ENCODE measurements at places on chromosomes 2 and 18.

- DNase-seq = no peak
Measured at GRCh38 chr2:241410739-241411176, 54.7 kb downstream of the FARP2 start.

DNA sequence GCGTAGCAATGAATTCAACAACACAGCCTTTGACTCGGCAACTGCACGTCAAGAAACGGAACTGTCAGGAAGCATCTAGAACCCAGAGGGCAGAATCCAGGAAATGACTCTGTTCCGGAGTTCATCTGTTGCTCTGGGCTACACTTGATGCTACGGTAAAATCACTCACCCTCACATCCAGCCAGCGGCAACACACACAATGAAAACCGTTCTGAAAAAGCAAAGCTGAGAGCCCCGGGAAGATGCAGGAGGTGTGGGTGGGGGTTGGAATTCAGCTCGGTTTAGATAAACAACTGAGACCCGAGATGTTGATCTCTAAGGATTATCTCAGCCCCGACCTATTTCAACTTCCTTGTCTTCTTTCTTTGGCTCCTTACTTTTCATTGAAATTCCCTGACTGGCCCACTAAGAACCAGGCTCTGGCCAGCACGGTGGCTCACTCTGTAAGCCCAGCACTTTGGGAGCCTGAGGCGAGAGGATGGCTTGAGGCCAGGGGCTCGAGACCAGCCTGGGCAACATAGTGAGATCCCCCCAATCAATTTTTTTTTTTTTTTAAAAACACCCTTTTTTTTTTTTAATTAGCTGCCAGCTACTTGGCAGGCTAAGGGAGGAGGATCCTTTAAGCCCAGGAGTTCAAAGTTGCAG, 13.3 kb upstream of the RAB17 start:
- peak; percentile 58 for DNase-seq

GRCh38 chr2:2623939-2624338, 292.9 kb upstream of the MYT1L start:
- no peak for DNase-seq

- DNase-seq = no peak
Measured at GRCh38 chr18:70419526-70419925, 130.7 kb downstream of the SOCS6 start.

DNA sequence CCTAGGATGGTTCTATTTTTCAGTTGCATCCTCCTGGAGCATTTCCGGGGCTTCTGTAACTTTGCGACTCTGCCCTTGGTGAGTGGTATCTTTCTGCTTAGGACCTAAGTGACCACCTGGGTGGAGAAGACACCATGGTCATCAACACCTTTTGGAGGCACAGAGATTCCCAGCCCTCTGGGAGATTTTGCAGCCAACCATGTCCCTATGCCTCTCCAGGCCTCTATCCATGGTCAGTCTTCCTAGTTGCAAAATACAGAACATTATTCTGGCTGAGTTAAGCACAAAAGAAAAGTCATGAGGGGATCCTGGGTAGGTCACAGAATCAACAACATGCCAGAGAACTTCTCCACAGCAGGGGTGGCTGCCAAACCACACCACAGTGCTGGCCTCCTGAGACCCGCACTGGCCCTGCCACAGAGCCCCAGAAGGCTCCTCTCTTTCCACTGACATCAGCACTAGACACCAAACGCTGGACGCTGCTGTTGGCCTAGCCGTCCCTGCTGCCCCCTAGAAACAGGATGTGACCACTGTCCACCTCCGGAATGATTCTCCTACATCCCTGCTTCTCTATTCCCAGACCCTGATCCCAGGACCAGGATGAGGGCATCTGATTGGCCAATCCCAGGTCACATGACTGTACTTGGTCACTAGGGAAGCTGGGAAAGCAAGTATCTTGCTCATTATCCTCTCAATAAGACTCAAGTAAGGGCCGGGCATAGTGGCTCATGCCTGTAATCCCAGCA, 47.7 kb downstream of the SMAD7 start:
- DNase-seq = peak; percentile 11

- DNase-seq = no peak
Measured at GRCh38 chr2:226971770-226972169, 135.9 kb downstream of the RHBDD1 start.

DNA sequence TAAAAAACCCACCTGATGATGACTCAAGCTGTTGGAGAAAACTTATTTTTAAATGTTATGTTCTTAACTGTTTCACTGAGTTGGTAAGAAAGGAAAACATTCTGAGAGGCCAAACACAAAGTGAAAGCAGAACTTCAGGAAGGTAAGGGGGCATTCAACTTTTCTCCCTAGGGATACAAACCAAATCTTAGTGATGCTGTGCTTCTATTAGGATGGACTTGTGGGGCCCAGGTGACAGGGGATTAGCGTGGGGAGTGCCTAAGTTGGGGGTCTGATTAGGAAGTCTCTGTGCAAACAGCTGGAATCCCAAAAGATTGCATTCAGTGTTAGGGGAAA, 18.5 kb downstream of the PDCL3 start:
- no peak for DNase-seq

DNA sequence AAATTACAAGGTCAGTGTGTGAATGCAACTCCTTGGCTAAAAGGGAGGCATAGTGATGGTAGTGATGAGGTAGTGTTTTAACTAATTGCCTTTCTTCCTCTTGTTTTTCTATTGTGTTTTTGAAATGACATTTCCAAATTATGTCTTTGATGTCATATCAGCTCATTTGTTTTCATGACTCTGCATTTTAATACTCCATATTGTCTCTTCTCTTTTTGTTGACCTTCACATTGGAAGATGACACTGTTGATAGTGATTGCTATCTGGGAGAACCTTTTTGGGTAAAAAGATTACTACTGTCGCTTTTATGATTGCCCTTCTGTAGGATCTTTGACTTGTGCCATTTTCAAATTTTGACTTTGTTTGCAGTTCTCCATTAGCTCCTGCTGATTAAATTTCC, 3.0 kb downstream of the GIGYF2 start:
- DNase-seq = no peak

GRCh38 chr2:67965246-67965645, 97.6 kb downstream of the C1D start:
- DNase-seq = no peak

DNA sequence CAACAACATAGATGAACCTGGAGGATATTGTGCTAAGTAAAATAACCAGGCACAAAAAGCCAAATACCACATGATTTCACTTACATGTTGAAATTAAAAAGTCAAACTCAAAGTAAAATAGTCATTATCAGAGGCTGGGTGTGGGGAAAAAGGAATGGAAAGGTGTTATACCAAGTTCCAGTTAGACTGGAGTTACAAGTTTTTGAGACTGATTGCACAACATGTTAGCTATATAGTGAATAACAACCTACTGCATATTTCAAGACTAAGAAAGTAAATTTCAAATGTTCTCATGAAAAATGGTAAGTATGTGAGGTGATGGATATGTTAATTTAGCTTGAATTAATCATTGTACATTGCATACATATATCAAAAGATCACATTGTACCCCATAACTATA, 116.8 kb upstream of the HNMT start:
- no peak for DNase-seq

DNA sequence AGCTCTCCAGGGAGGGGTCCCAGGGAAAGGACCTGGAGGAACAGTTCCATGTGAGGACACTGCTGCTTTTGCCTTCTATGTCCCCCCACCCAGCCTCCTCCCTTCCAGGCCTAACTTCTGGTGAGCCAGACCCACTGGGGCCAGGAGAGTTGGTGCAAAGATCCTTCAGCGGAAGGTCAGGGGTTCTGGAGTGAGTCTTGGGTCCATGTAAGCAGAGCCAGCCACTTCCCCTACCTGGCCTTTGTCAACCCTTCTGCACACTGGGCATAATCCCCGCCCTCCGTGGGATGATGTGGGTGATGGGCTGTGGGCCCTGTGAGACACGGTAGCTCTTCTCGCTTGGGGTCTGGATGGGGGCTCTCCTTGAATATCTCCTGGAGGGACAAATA, 76.9 kb downstream of the RHOB start:
- DNase-seq = no peak

- no peak for DNase-seq
Measured at GRCh38 chr18:8218197-8218596, 391.0 kb upstream of the RAB12 start.

DNA sequence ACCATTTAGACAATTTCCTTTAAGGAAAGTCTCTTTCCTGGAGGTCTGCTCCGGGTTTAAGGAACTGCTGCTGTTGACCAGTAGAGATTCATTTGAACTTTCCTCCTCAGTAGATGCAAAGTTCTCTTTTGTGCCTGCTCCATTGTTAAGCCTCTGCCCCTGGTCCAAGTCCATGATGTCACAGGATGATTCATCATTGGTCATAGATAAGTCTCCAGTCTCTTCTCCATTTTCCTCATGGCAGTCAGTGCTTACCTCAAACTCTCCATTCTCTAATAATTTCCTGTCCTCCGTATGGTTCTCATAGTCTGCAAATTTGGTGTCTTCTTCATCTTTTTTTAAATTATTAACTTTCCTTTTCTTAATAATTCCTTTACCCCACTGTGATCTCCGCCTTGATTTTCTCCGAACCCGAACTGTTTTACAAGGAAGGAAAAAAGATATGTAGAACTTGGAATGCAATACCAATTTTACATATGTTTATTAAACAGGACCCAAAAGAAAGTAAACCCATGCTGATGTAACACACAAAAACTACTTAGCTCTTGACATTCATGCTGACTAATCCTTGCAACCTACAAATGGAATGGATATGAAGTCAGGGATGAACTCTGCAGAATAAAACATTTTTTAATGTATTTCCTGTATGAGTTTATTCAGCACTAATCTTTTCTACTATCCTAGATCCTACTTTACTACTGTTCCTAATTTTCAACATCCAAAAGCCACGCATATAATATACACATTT, 169.1 kb downstream of the ATAD2B start:
- no peak for DNase-seq

GRCh38 chr2:118614841-118615271, 232.6 kb downstream of the EN1 start:
- no peak for DNase-seq

DNA sequence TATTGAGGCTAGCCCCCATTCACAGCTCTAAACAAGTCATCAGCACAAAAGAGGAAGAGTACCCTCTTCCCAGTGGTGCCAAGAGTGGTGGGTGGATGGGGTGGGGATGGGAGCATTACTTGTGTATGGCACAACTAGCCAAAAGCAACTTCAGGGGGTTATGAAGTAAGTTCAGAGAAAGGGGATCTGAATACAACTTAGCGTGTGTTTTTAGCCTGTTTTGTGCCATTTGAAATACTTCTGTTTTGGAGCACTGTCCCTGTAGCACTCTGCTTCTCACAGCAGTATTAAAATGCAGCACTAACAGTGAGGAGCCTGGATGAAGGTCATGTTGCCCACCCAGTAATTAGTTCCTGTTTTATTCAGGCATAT, 113.5 kb downstream of the CRIM1 start:
- DNase-seq = no peak

- no peak for DNase-seq
Measured at GRCh38 chr2:63049211-63049969, 1.2 kb upstream of the OTX1 start.

DNA sequence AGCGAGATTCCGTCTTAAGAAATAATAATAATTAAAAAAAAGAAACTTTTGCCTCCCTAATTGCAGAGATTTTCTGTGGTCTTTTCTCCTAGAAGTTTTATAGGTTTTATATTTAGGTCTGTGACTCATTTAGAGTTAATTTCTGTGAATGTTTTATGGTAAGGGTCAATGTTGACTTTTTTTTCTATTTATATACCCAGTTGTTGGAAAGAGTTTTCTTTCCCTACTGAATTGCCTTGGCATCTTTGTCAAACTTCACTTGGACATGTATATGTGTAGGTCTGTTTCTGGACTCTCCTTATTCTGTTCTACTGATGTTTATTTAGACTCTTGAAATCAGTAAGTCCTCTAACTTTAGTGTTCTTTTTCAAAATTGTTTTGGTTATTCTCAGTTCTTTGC, 5.5 kb downstream of the ZNF512 start:
- no peak for DNase-seq

GRCh38 chr2:77210725-77211124, 311.5 kb downstream of the LRRTM4 start:
- DNase-seq = no peak

DNA sequence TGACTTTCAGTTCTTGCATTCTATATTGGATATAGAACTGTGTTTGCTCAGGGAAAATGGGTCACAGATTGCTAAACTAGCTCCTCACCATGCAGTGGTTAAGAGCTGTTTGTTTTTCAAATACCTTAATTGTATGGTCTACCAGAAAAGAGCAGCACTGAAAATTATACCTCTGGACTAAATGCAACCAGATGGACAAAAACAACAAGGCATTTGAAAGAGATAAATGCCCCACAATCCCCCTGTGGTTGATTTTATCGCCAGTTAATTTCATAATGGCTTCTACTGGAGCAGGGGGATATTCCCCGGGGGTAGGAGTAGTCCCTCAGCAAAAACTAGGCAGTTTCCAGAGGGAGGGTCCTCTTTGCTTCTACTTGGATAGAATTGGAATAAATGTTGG, 267.9 kb upstream of the TNP1 start:
- no peak for DNase-seq

DNA sequence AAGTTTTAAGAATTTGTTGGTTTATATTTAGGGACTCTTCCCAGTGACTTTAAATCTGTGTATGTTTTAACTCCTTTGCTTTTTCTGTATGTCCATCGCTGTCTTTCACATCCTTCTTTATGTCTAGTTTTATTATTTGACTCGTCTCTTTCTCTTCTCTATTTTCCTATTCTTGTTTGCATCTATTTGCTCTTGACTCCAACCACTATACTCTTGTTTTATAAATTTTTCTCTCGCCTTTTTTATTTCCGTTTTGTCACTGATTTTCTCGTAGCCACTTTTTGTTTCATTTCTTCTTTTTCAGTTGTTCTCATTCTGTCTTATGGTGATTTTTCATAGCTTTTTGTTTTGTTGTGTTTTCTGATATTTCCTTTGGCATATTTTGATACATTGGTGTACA, 170.5 kb upstream of the NETO1 start:
- DNase-seq = no peak

DNA sequence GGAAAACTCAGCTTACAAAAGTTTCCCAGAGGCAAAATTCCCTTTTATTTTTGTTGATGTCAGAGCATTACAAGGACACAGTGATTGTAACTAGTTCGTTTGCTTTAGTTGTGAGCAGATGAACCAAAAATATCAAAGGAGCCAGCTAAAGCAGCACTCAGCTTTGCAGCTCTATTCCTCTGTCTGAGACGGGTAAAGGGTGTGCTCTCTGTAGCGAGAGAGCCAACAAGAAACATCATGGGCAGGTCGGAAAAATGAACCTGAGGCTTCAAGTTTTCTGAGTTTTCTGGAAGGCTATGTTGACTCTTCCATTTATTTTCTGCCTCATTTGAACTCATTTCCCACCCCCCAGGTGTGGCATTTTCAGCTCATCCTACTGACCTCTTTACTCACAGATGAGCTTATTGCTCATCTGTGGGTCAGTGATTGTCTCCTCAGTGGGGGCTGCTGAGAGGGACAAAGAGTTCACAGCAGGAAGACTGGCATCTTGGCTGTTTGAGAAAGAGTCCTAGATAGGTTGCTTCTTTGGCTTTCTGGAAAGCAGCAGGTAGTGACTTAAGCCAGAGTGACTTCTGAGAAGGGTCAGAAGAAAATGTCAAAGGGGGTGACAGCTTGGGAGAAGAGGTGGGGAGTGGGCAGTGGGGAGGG, 66.6 kb upstream of the EPC2 start:
- no peak for DNase-seq
